Amniotic epithelial cell (primary cell): ENCODE measurements at places on chromosomes 6 and 20.

GRCh38 chr6:52635049-52635577, 35.8 kb upstream of the TMEM14A start:
- peak; percentile 24 for DNase-seq

DNA sequence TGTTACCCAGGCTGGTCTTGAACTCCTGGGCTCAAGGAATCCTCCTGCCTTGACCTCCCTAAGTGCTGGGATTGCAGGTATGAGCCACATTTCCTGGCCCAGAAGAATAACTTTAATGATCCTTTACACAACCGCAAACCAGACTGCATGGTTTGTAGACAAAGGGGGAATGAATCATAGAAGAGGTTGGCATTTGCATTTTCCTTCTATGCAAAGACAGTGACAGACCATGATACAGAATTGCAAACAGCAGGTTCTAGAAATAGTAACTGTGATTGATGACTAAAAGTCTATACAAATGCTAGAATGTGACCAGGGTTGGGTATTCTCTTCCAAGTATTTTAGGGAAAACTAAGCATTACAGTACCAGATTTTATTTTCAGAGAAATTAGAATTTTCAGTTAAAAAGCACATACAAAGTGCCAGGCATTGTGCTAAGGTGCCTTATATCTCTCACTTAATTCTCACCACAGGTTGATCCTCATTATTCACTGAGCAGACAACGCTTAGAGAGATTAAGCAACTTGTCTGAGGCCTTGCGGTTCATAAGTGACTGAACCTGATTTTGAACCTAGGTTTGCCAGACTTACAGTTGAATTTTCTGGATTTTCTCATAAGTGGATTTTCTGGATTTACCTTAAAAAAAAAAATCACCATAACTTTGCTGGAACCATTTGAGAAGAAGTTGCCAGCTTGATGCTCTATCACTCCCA, 146.6 kb downstream of the ZFAND3 start:
- DNase-seq, result peak; percentile 59

DNA sequence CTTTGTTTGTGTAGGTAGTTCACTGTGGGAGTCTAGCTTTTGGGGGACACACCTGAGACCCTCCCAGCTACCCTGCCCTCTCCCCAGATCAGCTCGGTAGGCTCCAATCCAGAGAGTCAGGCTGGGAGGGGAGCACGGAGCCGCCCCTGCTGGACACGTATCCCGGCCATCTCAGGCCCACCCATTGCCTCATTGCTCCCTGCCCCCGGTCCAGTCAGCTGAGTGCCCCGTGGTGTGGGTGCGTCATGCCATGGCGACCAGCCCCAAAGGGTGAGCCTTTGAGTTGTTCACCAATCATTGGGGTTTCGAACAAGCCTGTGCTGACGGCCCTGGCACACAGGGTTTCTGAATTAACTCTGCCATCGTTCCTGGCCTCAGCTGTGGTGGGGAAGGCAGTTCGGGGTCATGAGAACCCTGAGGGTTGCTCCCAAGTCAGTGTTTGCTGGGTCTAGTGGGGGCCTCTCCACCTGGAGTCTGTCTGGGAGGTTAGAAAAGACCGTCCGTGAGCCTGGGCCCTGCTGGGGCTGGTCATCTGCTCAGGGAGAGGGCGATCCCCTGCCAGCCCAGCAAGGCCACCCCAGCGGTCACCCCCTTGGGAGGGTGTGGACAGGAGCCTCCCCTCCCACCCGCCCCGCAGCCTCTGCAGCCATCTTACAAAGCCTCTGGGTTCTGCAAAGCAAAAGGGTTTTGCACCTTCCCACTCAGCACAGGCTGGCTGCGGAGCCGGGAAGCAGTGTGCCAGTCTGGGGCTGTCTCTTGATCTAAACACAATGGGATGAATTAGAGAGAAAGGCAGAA, 34.5 kb downstream of the NTSR1 start:
- DNase-seq, result no peak

DNA sequence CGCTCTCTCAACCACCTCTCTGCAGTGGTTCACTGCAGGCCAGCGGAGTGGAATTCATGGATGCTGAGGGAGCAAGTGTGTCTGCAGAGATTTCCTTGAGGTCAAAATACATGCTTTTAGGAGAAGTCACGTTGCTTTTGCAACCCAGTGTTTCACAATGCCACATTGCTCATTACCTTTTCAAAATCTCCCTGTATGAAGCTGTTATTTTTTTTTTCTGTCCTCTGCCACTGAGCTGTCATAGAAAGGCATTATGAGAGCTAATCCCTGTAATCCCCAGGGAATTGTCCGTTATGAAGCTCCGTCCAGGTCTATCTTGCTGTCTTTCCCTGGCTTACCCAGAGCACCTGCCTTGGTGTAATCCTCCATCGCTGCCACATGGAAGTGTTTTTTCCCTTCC, 60.5 kb upstream of the SLC22A23 start:
- peak; percentile 97 for DNase-seq

- DNase-seq, result no peak
These were observed 1.2 kb downstream of the WTAP start for GRCh38 chr6:159728531-159728964.

GRCh38 chr6:2109796-2110195, 135.6 kb downstream of the GMDS start:
- no peak for DNase-seq

DNA sequence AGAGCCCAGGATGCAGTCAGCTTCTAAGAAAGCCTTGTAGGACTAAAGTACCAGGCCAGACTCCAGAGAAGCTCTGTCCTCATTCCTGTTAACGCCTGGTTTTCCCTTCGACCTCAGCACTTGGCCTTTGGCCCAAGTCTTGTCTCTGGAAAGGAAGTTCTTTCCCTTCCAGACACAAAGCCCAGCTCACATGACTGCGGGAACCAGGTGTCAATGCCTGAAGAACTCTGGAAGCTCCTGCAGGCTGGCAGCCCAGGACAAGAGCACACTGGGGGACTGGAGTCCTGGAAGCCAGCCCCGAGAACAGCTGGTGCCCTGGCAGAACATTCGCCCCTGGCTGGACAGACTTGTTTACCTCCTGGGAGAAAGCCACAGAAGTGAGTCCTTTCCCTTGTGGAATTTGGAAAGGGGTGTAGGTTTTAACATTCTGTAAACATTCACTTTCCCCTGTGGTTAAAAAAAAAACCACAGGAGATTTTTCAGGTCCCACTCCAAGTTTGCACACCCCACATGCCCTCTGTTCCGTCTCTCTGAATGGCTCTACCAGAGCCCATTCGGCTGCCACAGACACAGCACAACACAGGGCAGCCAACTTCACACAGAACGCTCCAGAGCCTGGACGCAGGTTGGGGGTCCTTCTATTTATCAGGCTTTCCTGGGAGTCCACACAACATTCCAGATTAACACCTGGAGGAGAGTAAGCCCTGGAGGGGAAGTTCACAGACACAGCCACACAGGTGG, 18.1 kb downstream of the ACSS1 start:
- peak; percentile 61 for DNase-seq

- DNase-seq, result peak; percentile 67
These were observed 26.2 kb downstream of the SLC16A10 start for GRCh38 chr6:111113336-111114086.

- DNase-seq, result no peak
These were observed 37.3 kb downstream of the NTSR1 start for GRCh38 chr20:62745952-62746288.

DNA sequence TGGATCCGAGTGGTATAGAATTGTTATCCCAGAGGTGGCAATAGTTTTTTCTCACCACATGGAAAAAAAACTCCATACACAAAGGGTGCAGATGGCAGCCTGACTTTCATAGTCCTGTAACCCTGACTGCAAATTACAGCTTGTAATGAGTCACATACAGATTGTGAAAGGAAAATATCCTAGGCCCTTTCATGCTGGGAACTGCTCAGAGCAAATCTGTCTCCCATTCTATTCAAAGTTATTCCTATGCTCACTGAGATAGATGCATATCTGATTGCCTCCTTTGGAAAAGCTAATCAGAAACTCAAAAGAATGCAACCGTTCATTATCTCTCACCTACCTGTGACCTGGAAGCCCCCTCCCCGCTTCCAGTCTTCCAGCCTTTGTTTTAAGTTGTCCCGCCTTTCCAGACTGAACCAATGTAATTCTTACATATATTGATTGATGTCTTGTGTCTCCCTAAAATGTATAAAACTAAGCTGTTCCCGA, 108.7 kb upstream of the MAP3K4 start:
- peak; percentile 3 for DNase-seq

- peak; percentile 38 for DNase-seq
These were observed 166.4 kb upstream of the RNF217 start for GRCh38 chr6:124795643-124796463.

GRCh38 chr6:41598670-41599014, 39.6 kb upstream of the MDFI start:
- no peak for DNase-seq

DNA sequence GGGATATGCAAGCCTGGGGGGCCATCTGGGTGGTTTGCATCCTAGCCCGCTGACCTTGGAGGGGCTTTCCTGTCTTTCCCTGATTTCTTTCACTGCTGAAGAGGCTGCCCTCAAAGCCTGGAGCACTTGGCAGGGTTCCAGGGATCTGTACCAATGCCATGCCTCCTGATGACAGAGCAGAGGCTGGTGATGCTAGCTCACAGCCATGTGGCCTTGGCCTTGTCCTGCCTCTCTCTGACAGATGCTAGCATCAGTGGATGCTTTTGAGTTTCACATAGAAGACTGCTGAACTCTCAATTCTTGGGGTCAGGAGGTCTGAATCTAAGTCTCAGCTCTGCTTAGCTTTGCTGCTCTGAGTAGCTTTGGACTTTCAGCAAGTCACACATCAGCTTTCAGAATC, 21.9 kb upstream of the RREB1 start:
- DNase-seq, result no peak

DNA sequence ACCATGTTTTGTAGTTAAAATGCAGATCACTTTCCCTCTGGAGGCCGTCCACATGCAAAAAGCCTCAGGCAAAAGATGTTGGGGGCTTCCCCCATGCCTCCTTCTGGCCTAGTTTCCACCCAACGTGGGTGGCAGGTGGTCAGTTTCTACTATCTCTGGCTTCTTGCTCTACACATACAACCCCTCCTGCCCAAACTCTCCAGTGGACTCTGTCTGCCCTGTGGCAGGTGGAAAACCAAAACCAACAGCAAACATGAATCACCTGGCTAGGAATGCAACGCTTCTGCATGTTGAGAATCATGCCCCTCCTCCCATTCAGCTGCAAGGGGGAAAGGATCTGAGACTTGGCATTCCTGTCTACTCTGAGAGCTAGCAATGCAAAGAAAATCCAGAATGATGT, 94.8 kb downstream of the MBOAT1 start:
- DNase-seq, result peak; percentile 19

DNA sequence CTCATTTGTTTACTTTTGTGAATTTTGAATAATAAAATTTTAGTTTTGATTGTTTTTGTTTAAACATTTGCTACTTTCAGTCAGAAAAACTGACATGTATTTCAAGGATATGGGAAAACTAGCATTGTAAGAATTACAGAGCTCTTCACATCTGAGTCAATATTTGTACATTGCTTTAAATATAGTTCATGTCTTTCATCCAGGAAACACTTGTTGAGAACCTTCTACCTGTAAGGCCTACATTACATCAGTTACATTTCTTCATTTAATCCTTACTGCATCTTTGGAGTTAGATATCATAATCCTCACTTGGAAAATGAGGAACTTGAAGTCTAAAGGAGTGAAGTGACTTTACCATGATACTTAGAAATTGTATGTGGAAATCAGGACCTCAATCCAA, 242.9 kb downstream of the KCNQ5 start:
- DNase-seq, result no peak

DNA sequence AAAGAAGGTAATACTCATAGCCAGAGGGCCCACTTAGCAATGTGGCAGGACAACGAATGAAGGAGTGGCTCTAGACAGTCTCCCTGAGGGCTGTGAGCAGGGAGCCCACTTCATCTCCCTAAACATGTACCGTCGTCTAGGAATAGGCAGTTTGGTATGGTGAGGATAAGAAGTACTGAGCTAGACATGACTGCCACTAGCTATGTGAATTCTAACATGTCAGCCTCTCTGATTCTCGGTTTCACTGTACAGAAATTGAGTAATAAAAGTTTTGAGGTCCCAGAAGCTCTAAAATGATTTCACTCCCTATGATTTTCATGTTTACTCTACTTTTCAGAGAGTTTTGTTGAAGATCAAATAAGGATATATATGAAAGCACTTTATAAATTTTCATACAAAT, 107.1 kb downstream of the AHI1 start:
- DNase-seq, result no peak

- DNase-seq, result no peak
These were observed 4.2 kb upstream of the CALHM6 start for GRCh38 chr6:116456927-116457326.

- peak; percentile 67 for DNase-seq
These were observed 370.3 kb downstream of the RFPL4B start for GRCh38 chr6:112717401-112717800.

GRCh38 chr6:12419631-12420272, 129.6 kb downstream of the EDN1 start:
- DNase-seq, result no peak

GRCh38 chr20:31374346-31374745, 5.9 kb downstream of the DEFB118 start:
- no peak for DNase-seq

- DNase-seq, result no peak
These were observed 17.5 kb upstream of the SPDEF start for GRCh38 chr6:34573567-34574183.

DNA sequence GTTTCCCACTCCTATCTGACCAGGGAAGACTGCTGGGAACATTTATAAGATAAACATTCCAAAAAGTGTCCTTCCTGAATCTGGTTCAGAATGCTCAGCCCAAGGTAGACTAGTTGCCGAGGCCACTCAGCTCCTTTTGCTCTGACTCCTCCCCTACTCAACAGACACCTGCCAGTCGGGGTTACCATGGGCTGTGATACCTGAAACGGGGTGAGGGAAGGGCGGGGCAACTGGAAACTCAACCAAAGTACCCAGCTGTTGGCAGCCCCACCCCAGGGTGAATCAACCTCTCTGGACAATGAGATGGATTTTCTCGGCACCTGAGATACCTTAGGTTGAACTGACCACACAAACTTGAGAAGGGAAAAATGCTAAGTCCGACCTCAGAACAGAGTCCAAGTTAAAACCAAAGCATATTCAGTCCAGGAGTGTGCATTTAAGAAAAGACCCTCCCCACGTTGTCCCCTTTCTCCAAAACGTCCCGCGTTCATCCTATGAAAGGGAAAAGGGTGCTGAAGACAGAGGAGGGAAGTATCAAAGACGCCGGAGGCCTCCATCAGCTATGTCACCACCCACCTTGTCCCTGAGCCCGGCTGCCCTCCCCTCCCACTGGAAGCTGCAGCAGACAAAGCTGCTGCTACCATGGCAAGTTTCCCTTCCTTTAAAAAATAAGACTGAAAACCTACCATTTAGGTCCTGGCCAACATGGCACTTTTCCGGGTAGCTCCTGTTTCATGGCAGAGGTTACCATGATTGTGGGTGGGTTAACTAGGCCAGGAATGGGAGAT, 100.1 kb downstream of the SLC23A2 start:
- DNase-seq, result no peak

GRCh38 chr6:131041814-131042213, 21.2 kb downstream of the EPB41L2 start:
- DNase-seq, result no peak

- peak; percentile 4 for DNase-seq
These were observed 69.7 kb downstream of the SAMD5 start for GRCh38 chr6:147578159-147578558.
